Dorsolateral prefrontal cortex (tissue), 122 donors: ENCODE measurements at places on chromosomes 6 and 20.

GRCh38 chr6:130680116-130680515 is 147.1 kb upstream of the SMLR1 start:
- no peak for DNase-seq

- DNase-seq: no peak
Observed at GRCh38 chr20:2118783-2119182, 17.2 kb downstream of the STK35 start.

- no peak for DNase-seq
Observed at GRCh38 chr6:39520411-39520810, 197.9 kb upstream of the KCNK16 start.

GRCh38 chr6:23735151-23735550 is 390.9 kb upstream of the NRSN1 start:
- DNase-seq: no peak

DNA sequence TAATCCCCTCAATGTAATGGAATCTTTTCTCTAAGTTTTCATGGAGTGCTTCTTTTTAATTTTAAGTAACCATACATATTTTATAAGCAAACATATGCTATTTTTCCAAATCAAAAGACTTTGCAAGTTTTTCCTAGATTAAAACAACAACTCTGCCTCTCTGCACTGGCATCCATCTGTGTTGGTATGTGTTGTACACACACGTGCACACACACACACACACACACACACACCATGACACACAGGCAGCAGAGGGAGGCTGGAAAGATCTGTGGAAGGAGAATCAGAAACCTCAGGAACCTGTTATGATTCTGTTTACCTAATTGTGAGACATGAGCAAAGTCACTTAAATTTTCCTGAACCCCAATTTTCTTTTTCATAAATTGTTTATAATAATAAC is 295.0 kb upstream of the PRDM1 start:
- DNase-seq: no peak

GRCh38 chr6:116511424-116512110 is at the start of gene CALHM5:
CALHM5 (plus strand) TSS chr6:116511639; CDS start chr6:116511697, 58 bp downstream.
- no peak for DNase-seq

GRCh38 chr6:38604700-38605099 is 35.0 kb downstream of the BTBD9 start:
- DNase-seq: no peak

GRCh38 chr6:34272013-34272926 is 23.5 kb upstream of the SMIM29 start:
- no peak for DNase-seq

GRCh38 chr6:108441141-108441540 is 119.6 kb upstream of the FOXO3 start:
- no peak for DNase-seq

DNA sequence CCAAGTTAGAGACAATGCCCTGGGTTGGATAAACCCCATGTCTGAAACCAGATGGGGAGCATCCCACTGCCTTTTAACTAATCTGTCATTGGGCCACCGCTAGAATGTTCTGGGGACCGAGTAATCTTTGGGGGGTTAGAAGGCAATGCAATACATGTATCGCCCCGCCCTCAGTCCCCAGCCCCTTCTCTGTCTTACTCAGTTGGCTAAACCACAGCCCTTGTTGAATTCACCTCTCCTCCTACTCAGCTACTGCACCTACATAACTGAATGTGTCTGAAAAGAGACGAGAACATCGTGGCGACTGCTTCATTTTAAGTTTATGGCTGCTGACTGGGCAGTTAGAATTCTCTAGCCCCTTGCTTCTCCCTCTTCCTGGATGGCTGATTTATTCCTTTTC is 15.1 kb upstream of the CCR6 start:
- no peak for DNase-seq
